ENCODE measurements at places on chromosomes 6 and 20. TPM values are rescaled to one million over a fixed set of nuclear protein-coding genes. Genes with fewer than 3 reads are reported as not detected.

- H3K27ac ChIP-seq = no peak overlapping the region
- no peaks in the 10 kb centered on the region for H3K36me3 ChIP-seq
- H3K4me3 ChIP-seq = no peak overlapping the region
- H3K4me1 ChIP-seq = no peaks in the 10 kb centered on the region
- H3K27me3 ChIP-seq = no peaks in the 10 kb centered on the region
- peak; percentile 66 for DNase-seq
Measured at GRCh38 chr20:37943501-37944455, 40.9 kb downstream of the VSTM2L start.

- H3K27me3 ChIP-seq = no peaks in the 10 kb centered on the region
- no peak for DNase-seq
- peaks cover 5% of the 10 kb centered on the region for H3K4me1 ChIP-seq
Measured at GRCh38 chr6:125193208-125193607, 39.6 kb downstream of the TPD52L1 start.

DNA sequence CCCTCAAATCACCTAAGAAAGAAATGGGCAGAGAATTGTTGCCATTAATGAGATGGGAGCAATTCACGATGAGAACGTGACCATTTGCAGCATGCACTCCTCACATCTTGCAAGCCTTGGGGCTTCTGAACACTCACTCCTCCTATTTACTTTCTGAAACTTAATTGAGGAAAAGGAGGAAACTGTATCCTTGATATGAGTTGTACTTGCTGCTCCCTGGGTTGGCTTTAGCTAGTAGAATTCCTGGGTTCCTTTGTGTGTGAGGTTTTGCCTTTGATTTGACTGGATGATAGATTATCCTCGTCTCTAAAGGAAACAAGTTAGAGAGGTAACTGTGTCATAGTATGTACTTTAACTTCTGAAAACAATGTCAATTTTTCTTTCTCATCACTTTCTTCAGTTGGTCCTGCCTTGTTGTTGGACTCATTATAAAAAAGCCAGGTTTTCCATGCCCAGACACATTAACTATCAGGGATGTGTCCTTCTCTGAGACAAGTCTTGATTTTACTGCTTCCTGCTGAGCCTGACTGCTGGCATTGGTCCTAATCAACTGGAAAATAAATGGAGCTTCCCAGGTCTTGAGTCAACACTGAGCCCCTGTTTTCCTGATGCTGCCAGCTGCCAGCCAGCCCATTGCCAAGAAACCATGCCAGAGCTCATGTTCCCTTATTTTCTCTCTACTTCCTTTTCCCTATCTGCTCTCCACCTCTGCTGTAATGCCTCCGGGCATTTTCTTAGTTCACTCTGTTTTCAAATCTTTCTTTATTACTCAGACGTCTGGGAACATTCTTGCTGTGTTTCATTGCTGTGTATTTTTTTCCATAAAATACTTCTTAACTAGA, 6.0 kb upstream of the MRAP2 start:
- H3K4me1 ChIP-seq = peaks cover 5% of the 10 kb centered on the region
- no peaks in the 10 kb centered on the region for H3K36me3 ChIP-seq
- H3K4me3 ChIP-seq = no peak overlapping the region
- no peaks in the 10 kb centered on the region for H3K27me3 ChIP-seq

DNA sequence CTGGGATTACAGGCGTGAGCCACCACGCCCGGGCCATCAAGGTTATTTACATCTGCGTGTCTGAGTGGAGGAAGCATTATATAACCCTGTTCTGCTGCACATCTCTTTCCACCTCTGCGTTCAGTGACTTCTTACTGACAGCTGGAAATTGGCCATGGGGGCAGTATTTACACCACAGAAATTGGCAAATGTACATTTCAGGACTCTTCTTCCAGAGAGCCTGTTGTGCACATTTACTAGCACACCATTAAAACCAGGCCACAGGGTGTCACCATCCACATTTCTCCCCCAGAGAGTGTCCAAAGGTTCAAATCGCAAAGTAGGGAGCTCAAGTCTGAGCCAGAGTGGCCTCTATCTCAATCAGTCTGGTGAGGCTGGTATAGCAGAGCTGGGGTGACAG, 62.9 kb upstream of the SNX9 start:
- no peak for DNase-seq
- H3K36me3 ChIP-seq = no peaks in the 10 kb centered on the region
- H3K27ac ChIP-seq = peak overlapping the region; percentile 56
- no peaks in the 10 kb centered on the region for H3K27me3 ChIP-seq
- no peak overlapping the region for H3K4me3 ChIP-seq

LCA5 gene
- 0.86 TPM for polyA plus RNA-seq

EDN3 gene
- polyA plus RNA-seq = 0.05 TPM

TFEB gene
- 6.2 TPM for polyA plus RNA-seq

UBE2J1 gene
- 11.3 TPM for polyA plus RNA-seq

ZNF341 gene
- polyA plus RNA-seq = 2.8 TPM

PRL gene
- not detected for polyA plus RNA-seq

All from SK-N-SH (cell line).